ENCODE measurements at places on chromosomes 7 and 10.
A peak's percentile ranks its signal among the peaks of the same experiment; 100 is the strongest.

DNA sequence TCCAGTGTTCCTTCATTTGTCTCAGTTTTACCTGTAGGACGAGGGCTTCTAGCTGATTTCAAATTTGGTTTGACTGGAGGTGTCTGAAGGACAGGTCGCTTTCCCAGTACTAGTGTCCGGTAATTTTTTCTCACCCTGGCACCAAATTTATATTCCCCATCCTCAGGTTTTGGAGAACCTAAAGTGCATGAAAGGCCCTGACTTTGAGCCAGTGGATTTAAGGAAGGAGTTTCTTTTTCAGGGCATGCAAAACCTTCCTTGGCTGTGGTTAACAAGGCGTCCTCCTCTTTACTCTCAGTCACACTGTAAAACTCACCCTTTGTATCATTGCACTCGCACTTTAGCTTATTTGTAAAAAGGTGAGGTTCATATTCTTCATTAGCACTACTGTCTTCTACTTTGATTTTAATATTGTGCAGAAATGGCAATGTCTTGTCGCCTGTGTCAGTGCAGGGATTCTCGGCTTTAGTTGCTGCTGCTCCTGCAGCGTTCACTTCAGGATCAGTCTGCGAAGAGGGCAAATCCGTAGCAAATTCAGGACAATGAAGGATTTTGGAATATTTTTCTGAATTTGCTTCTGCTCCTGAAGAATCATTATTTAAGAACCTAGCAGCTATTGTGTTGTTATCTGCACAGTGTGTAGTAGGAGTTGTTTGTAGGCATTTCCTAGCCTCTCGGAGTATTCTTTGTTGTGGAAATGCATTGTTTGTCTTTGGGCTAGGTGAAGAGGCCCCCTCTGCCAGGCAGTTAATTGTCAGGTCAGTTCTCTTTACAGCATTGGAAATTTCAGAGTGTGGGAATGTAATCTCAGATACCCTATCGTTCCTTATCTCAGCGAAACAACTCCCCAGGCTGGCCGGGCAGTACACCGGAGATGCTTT, 9.9 kb downstream of the SKIDA1 start:
- DNase-seq = no peak

- peak; percentile 38 for DNase-seq
Measured at GRCh38 chr10:113576852-113577251, 24.0 kb downstream of the HABP2 start.

DNA sequence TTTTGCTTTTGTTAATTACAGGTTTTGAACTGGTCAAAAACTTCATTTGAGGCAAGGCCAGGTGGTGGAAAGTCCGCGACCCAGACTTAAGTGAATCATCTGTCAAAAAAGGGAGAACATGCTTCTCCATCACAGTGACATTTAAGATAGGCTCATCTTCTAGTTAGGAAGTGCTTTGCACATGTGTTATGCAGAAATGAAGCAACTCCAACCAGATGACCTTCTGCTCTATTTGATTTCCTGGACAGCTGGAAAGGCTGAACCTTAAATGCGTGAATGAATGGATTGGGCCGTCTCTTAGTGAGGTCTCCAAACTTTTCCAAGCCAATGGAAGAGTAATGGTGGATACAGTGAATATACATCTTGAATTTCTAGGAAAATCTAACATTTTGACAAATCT, 101.6 kb upstream of the FAM13C start:
- no peak for DNase-seq

- DNase-seq = no peak
Measured at GRCh38 chr10:118799777-118800176, 45.0 kb upstream of the CACUL1 start.

- no peak for DNase-seq
Measured at GRCh38 chr7:55024776-55025175, 6.0 kb downstream of the EGFR start.

GRCh38 chr10:107701943-107702342, 537.4 kb upstream of the SORCS1 start:
- DNase-seq = no peak

DNA sequence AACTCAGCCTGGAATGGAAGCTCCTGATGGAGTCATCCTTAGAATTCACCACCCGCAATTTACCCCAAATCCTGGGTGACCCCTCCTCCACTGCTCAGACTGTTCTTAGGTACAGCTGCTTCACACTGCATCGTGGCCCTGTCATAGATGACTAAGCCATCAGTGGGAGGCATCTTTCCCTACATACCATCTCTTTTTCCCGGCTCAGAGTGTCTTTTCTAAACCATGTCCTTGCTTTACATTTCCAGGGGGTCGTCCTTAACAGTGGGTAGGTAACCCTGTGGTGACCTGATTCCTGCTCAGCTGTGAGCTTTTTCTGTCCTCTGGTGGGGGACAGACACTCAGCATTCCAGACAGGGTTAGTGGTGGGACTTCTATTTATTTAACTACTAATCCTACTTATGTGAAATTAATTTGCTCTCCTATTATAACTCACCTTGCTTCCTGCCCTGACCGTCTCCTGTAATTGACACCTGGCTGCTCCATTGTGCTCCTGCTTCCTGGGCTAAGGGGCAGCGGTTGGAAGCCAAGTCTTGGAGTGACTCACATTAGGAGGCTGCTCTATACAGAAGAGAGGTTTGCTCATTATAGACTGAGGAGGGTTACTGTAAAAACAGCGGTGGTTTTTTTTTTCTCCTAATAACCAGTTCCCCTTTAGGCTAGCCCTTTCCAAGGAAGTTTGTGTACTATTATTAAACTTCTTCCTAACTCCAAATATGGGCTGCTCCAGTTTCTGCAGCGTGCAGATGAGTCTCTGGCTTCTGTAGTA, 40.6 kb downstream of the PYROXD2 start:
- no peak for DNase-seq

GRCh38 chr10:131061216-131061615, 250.3 kb downstream of the TCERG1L start:
- DNase-seq = no peak

DNA sequence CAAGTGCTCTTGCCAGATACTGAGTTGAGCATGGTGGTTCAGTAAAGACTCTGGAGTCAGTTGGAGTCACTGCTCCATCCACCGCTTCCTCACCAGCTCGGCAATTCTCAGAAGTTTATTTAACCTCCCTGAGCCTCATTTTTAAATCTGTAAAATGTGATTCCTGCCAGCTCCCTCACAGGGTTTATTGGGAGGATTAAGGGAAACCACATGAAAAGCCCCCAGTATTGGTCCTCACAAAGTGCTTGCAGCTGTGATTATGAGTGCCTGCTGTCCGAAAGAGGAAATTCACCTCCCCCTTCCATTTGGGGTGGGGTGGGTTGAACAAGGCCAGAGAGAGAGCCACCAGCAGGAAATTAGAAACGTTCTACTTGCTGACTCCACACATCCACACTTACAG, 99.0 kb downstream of the AOAH start:
- DNase-seq = no peak

DNA sequence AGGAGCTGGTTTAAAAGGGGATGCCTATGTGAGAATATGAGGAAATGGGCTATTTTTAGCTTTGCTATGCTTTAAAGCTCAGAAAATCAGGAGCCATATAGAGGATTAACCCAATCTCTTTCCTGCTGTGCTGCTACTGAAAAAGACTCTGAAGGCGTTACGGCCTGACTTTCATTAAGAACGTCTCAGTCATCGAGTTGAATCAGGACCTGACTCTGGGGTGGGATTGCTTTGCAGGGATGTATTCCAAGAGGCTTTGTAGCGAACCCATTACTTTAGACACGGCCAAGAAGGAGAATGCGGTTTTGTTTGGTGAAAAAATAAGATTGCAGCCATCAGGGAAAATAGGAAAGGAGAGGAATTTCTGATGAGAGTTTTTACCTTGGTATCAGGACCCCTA, 426.9 kb downstream of the CCSER2 start:
- DNase-seq = no peak

DNA sequence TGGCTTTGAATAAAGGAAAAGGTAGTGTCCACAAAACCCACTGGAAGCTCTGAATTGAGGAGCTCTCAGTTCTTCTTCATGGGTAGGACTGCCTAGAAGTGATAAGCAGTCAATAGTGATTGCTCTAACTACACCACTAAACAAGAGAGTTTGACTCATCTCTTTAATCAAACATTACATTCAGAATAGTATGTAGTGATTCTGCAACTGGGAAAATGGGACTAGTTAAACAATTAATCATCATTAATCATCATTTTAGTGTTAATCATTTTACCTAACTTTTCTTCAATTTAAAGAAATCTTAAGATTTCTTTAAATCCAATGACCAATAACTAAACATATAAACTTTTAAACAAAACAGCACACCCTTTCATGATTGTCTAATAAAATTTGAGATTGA, 484.0 kb upstream of the FZD8 start:
- DNase-seq = no peak

GRCh38 chr7:68235937-68236336, 1239.3 kb downstream of the TYW1 start:
- DNase-seq = no peak

GRCh38 chr10:92146781-92147180, 144.1 kb downstream of the CPEB3 start:
- no peak for DNase-seq

- no peak for DNase-seq
Measured at GRCh38 chr7:27579565-27579964, 83.1 kb downstream of the HIBADH start.

- no peak for DNase-seq
Measured at GRCh38 chr7:52689912-52690311, 345.5 kb upstream of the POM121L12 start.

DNA sequence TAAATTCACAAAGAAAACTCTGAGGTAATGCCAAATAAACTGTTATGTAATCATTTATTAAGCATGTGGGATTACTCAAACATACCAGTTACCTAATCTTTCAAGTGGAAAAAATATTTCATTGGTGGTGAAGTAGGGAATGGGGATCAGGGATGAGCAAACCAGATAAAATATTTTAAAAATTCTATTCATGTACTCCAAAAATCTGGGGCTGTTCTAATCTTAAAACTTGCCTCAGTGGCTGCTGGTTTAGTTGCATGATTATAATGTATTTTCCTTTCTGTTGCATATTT, 19.5 kb downstream of the LMOD2 start:
- no peak for DNase-seq

DNA sequence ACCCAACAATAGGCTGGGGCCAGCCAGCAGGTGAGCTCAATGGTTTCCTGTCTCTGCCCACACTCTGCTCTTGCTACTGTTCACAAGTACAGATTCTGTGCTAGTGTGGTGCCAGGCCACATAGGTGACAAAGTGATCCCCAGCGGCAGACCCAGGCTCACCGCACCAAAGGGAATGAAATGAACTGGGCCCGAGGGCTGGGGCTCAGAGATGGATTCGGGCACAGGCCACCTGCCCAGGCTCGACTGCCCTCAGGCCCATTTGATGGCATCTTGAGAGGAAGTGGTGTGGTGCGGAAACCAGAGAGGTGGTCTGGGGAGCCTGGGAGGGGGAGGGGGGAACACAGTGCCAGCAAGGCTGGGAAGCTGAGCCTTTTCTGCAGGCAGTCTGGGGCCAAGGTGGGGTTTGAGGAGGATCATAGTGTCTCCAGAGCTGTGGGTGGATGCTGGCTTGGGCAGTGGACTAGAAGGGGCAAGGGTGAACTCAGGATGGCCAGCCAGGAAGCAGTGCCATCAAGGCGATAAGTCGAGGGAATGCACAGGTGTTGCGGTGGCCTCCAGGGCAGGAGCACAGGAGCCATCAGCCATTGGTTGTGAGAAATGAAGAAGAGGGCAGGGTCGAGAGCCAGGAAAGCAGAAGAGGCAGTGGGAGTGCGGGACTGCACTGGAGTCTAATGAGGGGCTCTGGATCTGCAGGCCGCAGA, 85.2 kb downstream of the ARHGAP22 start:
- DNase-seq = no peak

DNA sequence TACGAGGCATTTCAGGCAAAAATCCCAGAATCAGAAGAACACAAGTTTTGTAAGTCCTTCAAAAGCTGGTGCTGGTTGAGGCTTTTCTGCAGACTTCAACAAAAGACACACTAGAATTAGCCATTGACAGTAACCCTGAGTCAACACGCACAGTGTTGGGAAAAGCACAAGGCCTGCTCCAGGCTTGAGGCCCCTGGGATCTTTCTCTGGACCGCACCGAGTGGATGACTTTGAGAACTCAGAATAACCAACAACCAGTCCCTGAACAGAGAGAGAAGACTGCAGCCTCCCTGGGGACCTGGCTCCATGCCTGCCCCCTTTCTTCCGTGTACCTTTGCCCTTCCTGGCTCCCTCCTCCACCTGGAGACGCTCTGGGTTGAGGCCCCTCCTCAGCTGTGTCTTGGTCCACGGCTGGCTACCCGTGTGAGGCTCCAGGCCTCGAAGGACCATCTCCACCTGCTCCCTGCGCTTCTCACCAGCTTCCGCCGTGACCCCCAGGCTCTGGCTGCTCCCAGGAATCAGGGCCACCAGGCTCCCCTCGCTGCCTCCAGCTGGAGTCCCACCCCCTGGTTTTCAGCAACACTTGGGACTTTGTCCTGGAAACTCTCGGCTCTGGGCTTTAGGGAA, 28.4 kb downstream of the DIP2C start:
- DNase-seq = no peak

- DNase-seq = no peak
Measured at GRCh38 chr7:132386201-132386681, 190.0 kb downstream of the PLXNA4 start.

DNA sequence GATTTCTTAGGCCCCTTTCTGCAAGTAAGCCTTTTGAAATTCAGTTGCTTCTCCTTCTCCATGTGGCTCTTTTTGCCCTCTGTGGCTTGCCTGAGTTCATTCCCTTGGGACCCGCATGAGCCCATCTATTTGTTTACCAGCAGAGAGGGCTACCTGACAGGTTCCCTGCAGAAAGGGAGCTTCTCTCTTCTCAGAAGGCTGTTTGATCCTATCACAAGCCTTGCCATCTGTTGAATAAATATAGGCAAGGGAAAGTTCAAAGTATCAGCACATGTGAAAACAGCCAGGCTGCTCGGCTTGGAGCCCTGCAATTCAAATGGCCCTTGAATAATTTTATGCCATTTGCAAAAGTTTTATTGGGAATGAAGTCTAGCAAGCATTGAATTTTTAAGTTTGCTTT, 720.2 kb upstream of the FZD8 start:
- DNase-seq = no peak

DNA sequence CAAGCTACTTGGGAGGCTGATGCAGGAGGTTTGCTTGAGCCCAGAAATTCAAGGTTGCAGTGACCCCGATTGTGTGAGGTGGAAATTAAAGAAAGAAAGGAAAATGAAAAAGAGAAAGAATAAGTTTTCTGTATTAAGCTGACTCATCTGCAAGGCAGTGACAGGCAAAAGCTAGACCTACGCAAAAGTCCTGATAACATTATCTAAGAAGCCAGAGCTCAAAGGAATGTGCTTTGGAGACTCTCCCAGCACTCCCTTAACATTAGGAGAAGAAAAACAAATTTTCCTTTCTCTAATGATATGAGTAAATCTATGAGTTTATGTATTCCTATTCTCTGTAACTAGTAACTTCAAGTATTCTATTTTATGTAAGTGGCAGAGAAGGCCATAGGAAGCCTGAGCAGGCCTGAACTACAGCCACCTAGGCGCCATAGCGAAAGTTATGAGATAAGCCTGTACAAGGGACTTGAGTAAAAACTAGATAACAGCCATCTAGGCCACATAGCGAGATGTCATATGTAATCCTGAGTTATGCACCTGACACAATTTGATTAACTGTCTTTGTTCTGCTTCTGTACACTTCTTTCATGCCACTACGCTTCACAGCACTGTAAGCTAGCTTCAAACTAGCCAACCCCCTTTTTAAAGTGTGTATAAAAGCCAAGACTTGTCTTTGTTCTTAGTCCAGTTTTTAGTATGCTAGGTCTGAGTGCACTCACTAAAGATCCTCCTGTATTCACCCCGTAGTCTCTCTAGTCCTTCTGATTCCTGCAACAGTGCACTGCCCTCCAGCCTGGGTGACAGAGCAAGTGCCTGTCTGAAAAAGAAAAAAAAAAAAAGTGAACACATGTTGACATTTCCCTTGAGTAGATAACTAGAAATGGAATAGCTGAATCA, 9.4 kb upstream of the ZWINT start:
- no peak for DNase-seq

- DNase-seq = no peak
Measured at GRCh38 chr7:129784783-129785684, 167.7 kb downstream of the UBE2H start.
